ENCODE measurements at places on chromosomes 2 and 18. TPM values are rescaled to one million over a fixed set of nuclear protein-coding genes. Genes with fewer than 3 reads are reported as not detected.

The KCNK3 gene
- total RNA-seq = under 0.01 TPM

The MC5R gene
- total RNA-seq = not detected

The C2orf15 gene
- 0.11 TPM for total RNA-seq

The FBXO15 gene
- total RNA-seq = 0.09 TPM

The C1GALT1C1L gene
- total RNA-seq = 0.09 TPM

The ACKR3 gene
- 6.4 TPM for total RNA-seq

The RFX8 gene
- total RNA-seq = 0.17 TPM

The SPP2 gene
- not detected for total RNA-seq
